Upper lobe of left lung (tissue), 6 donors: ENCODE measurements at places on chromosomes 7 and 10.

GRCh38 chr7:92613720-92614119, 23.5 kb upstream of the FAM133B start:
- no peak for DNase-seq

DNA sequence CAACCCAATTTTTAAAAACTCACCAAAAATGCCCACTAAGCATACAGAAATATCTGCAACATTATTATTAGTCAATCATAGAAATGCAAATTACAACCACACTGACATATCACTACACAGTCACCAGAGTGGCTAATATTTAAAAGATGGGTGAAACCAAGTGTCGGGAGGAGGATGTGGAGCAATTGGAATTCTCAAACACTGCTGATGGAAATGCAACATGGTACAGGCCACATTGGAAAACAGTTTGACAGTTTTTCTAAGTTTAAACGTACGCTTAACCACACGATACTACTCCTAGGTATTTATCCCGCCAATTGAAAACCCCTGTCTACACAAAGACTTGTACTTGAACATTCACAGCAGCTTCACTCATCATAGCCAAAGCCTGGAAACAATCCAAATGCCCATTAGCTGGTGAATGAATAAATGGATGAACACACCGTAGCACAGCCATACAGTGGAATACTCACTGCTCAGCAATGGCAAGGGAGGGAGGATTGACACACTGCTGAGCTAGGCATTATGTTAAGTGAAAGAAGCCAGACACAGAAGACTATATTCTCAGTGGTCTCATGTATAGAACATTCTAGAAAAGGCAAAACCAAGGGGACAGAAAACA, 16.3 kb downstream of the GCK start:
- no peak for DNase-seq

DNA sequence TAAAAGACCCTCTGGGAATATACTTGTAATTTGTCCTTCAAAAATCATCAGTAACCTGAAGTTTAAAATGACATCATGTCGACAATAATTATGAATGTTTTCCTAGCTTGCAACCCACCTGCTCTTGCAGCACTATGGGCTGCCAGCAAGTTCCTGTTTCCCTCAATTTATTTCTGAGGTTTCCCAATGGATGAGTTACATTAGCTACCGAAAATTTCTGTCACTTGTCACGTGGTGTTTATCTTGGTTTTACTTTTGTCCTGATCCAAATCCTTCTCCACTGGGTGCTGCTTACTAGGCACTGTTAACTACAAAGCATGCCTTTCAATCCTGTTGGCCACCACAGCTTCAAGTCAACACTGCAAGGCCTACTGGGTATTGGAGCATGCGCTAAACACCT, 31.5 kb downstream of the GIMAP8 start:
- no peak for DNase-seq

- DNase-seq = peak; percentile 95
Measured at GRCh38 chr7:100675581-100676350, 2.2 kb downstream of the GNB2 start.

DNA sequence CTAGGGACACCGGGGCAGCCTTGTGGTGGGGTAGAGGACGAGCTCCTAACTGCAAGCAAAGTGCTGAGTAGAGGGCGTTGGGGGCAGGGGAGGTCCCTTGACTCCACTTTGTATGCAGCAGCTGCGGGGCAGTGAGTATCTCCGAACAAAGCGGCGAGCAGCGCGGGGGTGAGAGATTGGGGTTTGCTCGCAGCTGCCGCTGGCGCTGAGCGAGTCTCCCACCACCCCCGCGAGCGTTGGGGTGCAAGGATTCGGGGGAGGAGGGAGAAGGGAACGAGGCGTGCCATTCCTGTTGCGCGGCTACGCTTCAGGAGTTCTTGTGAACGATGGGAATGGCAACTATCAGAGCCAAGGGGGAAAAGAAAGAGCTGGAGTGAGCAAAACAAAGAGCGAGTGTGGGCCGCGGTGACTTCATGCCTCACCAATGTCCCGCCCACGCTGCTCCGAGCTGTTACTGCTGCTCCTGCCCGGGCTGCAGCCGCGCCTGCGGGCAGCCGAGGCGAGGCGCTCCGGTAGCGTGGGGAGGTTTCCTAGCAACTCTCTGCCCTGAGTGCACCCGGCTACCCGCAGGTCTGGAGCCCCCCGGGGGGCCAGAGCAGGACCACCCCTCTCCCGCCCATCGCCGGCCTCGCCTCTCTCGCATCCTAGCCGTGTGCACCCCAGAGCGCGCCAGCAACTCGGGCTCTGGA, at the start of gene ITGB8:
Gene ITGB8, plus strand, starts transcription at position 662 of the 689 bp plus-strand sequence. CDS start 907 bp downstream, outside the sequence.
- DNase-seq = peak; percentile 90

GRCh38 chr7:44220046-44220357, 19.2 kb downstream of the YKT6 start:
- DNase-seq = peak; percentile 82

GRCh38 chr7:155457544-155458110, 302 bp upstream of the EN2 start:
- DNase-seq = peak; percentile 76

GRCh38 chr10:42836771-42837468, 54.3 kb downstream of the BMS1 start:
- DNase-seq = peak; percentile 85

DNA sequence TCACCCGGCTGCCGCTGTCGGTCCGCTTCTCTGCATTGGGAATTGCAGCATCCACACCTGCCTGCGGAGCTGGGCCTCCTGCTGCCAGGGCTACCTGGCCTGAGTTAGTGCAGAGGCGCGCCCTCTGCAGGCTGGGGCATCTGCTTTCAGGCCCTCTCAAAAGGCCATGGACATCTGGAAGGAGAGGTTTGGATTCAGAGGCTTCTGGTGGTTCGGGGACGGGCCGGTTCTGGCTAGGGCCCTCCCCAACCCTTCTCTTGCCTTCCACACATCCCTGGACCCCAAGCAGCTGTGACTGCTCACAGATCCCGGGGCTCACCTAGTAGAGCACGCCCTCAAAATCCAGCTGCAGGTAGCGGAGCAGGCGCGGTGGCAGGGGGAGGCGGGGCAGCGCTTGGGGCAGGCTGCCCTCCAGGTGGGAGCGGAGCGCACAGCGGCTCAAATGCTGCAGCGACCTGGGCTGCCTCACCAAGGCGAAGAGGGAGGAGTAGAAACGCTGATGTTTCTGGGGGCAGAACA, 8.4 kb upstream of the GBX1 start:
- DNase-seq = no peak

DNA sequence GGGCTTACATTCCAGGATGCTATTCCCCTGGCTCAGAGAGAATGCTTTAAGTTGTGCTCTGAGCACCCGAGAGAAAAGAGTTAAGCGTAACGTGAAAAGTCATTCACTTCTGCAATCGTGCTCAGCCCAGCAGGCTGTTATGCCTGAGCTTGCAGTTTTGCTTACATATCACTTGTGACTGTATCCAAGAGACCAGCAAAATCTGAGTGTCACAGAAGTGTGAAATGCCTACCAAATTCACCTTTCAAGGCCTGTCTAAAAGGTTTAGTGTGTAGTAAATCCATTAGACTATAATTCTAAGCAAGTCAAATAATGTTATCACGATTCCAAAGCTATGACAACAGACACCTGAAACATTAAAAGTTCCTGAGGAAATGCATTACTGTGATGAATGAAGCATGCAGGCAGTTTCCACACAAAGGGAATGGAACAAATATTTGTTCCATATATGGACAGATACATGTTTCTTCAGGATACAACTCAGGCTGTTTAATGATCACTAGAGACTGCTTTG, 20.1 kb downstream of the ITGB1 start:
- DNase-seq = no peak

DNA sequence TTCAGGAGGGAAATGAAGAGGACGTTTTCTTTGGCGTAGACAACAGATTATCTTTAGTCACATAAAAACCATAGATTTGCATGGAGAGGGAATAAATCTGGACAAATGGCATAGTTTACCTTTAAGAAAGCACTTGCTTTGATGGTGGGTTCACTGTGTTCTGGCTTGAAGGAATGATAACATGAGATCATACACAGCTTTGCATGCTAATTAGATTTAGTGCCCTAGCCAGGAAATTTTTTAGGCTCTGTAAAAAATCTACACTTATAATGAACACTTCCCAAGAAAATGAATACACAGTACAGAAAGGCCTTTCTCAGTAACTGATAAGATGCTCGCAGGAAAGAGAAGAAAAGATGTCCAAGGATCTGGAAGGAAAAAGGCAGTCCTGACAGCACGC, 218.2 kb upstream of the AOAH start:
- no peak for DNase-seq

DNA sequence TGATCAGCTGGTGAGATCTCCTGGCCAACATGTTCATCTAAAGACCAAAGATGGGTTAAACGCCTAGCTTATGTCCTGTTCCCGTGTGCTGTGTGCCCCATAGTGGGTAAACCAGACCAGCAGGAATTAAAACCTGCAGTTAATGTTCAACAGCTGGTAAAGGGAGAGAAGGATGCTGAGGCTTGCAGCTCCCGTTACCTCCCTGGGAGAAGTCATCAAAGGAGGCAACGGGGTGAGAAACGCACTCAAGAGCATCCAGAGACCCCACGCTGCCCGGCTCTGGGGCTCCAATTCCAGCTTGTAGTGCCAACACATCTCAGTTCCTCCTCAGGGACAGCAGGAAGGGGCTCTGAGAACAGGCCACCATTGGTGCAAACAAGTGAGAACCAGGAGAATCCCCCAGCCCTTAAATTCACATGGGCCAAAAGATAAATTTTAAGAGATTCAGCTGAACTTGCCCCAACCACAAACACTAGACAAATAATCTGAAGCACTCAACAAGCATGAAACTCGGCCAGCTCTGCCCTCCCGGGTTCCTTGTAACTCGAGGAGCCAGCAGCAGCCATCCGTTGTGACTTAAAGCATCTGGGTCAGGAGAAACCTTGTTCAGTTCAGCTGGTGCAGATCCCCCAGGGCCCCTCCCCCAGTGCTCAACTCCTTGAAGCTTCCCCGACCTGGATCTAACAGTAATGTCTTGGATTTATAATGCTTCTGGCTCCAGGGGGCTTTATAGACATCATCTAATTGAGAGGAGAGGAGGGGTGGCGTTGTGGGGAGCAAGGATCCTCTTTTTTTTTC, 29.4 kb downstream of the FAM241B start:
- no peak for DNase-seq

GRCh38 chr10:95474228-95475002, 86.8 kb downstream of the SORBS1 start:
- DNase-seq = no peak

DNA sequence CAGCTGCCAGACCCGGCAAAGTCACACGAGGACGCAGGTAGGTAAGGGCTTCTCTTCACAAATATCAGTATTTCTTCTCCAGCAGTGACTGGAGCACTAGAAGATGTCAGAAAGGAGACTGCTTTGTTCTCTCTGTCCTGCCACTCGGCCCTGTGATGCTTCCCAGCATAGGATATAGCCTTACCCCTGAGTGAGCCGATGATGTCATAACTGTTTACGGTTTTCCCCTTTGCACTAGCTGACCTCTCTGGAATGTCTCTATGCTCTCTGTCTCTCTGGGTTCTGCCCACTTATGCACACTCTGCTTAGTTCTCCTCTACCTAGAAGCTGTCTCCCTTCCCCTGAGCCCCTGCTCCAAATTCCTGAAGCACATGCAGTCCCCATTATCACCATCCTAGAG, 167.5 kb upstream of the PODXL start:
- DNase-seq = no peak

GRCh38 chr7:84144480-84144879, 50.1 kb downstream of the SEMA3A start:
- DNase-seq = no peak

DNA sequence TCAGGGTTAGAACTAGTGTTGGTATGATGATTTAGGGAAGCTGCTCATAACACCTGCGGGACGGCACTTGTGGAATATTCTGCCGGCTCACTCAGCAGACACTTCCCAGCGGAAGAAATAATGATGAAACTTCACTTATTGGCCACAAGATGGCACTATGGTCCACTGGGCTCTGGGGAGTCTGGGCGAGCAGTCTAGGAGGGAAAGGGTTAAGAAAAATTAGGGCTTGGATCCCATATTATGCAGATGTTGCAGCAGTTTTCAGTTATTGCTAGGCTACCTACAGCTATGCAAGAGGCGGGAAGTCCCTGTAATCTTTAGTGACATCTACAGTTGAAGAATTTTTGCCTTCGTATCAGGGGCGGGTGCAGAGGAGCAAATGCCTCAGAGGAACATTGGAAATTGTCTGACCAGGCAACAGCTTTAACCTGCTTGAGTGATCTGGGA, 238.7 kb upstream of the PRSS58 start:
- DNase-seq = no peak

DNA sequence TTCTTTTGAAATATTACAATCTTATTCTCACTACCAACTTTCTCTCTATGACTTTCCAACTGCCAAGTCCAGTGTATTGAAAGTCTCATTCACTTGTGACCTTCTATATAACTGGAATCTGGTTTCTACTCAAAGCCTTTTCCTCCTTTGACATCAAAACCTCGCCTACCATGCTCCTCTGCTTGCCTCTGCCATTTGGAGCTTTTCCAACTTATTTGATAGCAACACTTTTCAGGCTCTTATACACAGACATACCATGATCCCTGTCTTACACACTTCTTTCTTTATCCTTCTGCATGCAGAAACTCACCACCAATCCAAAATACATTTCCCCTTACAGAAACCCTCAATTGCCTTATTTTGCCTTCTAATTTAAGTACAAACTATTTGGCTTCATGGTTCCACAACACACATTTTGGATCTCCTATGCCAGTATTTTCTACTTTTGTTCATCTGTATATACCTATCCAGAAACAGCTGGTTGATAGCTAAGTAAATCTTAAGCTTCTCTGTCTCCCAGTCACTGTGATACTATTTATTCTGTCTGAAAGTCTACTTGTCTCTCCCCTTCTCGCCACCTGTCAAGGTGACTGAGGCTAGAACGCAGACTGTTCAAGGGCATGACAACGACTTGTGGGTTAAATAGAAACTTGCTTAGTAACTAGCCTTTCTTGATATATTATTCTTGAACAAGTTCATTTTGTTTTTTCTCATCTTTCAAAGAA, 22.4 kb downstream of the GNG11 start:
- DNase-seq = no peak

DNA sequence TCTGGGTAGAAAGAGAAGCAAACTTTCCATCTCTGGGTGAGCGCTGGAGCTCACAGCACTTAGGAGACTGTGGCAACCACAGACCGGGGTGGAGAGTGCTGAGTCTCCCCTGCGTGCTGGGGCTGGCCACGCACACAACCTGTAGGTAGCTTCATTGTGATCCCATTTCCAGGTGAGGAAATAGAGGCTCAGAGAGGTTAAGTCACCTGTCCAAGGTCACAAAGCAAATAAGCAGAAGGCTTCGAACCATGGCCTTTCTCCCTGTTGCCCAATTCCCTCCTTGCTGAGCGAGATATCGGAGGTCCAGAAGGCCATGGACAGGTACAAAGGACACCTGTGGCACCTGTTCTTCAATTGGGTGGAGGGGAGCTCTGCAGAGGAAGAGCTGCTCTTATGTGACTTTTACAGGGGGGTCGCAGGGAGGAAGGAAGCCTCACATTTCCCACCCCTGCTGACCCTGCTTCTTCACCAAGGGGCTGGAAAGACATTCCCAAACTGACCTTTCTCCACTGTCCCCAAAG, 39.4 kb downstream of the ZCCHC24 start:
- DNase-seq = no peak

- DNase-seq = no peak
Measured at GRCh38 chr10:72184156-72184555, 31.7 kb upstream of the ANAPC16 start.
